ENCODE measurements at places on chromosomes 1 and 21. TPM values are rescaled to one million over a fixed set of nuclear protein-coding genes. Genes with fewer than 3 reads are reported as not detected.

The CTSE gene
- total RNA-seq = not detected

The PLPPR4 gene
- total RNA-seq = not detected

GRCh38 chr1:95679262-95679661 lies 445.3 kb downstream of the RWDD3 start:
- no peak overlapping the region for H3K4me3 ChIP-seq
- no peaks in the 10 kb centered on the region for H3K27me3 ChIP-seq
- no peaks in the 10 kb centered on the region for H3K4me1 ChIP-seq
- DNase-seq = no peak
- no peak overlapping the region for H3K27ac ChIP-seq

The DEPDC1 gene
- total RNA-seq = 0.57 TPM

GRCh38 chr1:17233675-17234320 lies 15.1 kb upstream of the PADI3 start:
- H3K4me3 ChIP-seq = no peak overlapping the region
- H3K27me3 ChIP-seq = no peaks in the 10 kb centered on the region
- peak; percentile 73 for DNase-seq
- no peaks in the 10 kb centered on the region for H3K36me3 ChIP-seq
